Stimulated activated naive CD8-positive, alpha-beta T cell treated with anti-CD3 and anti-CD28 coated beads, Interleukin-15, Interleukin-2, amounts not matched to agents 100 U/mL and 50 U/mL, for 24 hours (primary cell): ENCODE measurements at places on chromosomes 1 and 21.

DNA sequence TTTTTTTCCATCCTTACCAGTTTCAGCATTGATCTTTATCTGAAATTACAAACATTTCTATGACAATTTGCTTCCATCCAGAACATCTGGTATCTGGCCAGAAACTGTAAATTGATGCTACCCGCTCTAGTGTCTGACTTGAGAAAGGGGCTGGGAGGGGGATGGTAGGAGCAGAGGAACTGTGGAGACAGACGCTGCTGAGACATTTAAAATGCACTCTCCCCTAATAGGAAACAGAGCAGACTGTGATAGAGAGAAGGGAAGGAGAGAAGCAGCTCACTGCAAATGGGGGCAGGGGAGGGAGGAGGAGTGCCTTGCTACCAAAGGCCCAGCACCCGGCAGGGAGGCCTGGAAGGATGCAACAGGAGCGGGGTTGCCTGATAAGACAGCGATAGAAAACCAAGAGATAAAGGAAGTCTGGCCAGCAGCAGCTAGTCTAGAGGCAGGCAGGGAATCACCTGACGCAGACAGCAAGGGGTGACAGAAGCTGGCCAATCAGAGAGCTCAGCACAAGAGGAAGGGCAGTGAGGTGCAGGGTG, 195.5 kb upstream of the NFIA start:
- DNase-seq: no peak

DNA sequence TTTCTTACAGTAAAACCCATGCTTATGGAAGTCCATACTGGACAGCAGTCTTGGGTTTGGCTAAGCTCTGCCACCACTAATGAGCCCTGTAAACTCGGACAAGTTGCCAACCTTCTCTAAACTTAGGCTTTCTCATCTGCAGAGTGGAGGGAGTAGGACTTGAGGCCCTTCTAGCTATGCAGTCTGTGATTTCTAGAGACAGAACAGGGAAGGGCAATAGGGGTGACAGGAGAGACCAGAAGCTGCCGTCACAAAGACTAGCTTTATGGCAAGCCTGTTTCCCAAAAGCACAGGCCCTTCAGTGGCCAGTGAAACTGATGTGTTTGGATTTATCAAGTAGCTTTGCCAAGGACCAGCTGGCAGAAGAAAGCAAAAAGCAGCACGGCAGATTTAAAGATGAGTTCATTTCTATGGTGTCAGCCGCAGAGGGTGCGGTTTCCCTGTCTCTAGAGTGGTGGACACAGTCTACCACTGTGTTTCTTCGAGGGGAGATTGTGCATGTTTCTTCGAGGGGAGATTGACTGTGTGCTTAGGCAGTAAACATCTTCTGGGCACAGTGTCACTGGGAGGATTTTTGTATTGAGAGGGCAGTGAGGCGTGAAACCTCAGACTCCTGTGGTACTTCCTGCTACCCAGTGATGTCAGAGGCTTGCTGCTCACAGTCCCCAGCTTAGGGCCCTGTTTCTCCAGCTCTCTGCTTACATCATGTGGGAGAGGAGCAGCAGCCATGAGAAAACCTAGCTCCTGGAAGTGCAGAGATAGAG, 119.0 kb downstream of the ROR1 start:
- peak; percentile 16 for DNase-seq

DNA sequence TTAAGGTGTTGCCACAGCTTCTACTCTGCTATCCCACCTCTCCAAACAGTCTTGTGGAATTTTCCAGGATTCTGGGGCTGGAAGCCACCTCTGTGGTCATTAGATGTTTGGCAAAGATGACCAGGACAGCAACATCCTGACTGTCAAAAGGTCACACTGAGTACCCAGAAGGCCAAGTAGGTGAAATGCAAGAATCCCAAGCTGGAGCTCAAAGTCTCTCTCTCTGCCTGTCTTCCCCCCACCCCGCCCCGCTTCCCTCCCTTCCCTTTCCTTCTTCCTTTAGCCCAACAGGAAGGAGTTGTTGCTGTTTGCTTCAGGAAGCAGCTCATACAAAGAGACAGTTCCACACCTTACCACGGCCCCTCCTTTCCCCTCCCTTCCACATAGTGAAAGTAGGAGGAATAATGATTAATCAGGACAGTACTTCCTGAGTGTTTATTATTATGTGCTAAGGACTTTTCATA, 75.6 kb upstream of the SLC2A1 start:
- DNase-seq: no peak

DNA sequence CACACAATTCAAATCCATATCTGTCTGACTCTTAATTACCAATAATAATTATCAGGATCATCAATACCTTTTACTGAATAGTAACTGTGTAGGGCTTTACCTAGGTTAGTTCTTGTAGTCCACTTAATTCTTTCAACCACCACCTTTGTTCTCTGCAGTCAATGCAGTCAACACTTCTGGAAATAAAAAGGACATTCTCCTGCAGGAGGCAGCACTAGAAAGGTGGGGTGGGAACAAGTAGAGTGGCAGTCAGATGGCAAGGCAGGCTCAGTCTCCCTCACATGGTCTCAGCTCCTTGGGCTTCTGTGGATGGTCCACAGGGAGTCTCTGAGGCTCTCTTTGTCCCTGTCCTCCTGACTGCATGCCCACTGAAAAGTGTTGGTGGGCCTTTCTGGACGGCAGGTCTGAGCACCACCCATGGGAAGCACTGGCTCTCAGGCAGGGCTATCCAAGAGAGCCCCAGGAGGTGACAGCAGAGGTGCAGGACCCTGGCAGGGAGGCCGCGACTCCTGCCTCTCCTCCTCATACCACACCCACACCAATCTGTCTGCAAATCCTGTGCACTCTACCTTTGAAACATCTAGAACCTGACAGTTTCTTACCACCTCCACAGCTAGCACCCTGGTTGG, 237.3 kb downstream of the FOXD2 start:
- no peak for DNase-seq

DNA sequence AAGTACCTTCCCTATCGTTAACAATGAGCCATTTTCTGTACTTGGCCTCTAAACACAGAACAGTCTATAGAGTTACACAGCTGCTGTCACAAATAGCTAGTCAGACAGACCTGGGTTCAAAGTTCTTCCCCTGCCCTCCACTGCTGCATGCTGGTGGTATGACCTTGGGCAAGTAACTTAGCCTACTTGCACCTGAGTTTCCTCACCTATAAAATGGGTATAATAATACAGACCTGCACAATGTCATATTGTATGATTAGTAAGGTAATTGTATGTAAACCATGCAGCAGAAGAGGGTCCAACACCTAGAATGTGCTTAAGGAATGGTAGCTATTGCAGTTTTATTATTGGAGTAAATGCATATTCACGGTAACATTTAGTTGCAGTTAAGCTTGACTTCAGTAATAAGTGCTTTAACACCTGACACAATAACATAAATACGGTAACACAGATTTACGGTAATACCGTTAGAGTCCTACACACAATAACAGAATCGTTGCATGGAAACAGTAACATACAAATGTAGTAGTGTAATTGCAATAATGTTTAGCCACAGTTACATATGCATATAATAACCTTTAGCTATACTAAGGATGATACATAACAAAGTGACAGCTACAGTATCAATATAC, 193.3 kb upstream of the CSF3R start:
- no peak for DNase-seq

DNA sequence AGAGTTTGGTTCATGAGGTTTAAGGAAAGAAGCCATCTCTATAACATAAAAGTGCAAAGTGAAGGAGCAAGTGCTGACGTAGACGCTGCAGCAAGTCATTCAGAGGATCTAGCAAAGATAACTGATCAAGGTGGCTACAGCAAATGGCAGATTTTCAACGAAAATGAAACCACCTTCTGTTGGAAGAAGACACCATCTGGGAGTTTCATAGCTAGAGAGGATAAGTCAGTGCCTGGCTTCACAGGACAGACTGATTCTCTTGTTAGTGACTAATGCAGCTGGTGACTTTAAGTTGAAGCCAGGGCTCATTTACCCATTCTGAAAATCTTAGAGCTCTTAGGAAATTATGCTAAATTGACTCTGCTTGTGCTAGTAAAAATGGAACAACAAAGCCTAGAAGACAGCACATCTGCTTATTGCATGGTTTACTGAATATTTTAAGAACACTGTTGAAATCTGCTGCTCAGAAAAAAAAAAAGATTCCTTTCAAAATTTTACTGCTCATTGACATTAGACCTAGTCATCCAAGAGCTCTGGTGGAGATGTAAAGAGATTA, 10.5 kb downstream of the MAEL start:
- no peak for DNase-seq

DNA sequence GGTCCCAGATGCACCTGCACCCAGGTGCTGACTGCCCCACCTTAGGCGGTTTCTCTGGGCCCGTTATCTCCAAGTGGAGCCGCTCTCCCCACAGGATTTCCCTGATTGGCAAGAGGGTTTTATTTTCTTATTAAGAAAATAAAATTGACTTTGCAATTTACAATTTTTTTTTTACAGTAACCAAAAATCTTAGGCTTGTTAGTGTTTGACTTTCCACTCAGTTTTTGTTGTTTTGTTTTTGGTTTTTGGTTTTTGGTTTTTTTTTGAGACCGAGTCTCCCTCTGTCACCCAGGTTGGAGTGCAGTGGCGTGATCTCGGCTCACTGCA, 4.8 kb upstream of the CCDC27 start:
- DNase-seq: no peak

GRCh38 chr1:78388275-78388674, 102.5 kb upstream of the PTGFR start:
- no peak for DNase-seq

GRCh38 chr21:31727181-31727580, 4.7 kb downstream of the SCAF4 start:
- no peak for DNase-seq

- DNase-seq: no peak
Measured at GRCh38 chr21:39188521-39189139, 5.4 kb upstream of the PSMG1 start.

DNA sequence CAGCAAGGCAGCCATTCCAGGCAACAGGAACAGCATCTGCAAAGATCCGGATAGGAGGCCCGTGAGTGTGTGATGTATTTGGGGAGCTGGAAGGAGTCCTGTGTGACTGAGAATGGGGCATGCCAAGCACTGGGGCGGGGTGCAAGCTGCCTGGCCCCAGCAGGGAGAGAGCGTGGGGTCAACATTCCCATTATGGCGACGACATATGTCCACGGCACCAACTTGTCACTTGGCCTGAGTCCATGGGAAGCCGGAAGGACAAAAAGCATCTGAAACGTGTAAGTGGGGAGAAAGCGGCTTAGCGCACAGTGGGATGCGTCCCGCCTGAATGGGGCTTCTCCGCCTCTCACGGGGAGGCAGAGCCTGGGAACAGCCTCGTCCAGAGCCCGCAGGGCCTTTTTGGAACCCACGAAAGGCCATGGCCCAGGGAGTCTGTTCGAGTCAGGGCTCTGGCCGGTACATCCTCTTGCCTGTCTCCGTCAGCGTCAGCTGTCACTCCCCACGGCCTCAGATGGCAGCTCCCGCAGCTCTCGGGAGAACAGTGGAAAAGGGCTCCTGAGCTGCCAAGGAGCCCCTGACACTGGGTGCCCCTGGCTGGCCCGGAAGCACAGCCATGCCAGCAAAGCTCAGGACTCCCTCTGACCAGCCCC, 12.4 kb downstream of the EPHB2 start:
- DNase-seq: no peak

GRCh38 chr1:17759114-17759513, 4.0 kb downstream of the ACTL8 start:
- peak; percentile 26 for DNase-seq

DNA sequence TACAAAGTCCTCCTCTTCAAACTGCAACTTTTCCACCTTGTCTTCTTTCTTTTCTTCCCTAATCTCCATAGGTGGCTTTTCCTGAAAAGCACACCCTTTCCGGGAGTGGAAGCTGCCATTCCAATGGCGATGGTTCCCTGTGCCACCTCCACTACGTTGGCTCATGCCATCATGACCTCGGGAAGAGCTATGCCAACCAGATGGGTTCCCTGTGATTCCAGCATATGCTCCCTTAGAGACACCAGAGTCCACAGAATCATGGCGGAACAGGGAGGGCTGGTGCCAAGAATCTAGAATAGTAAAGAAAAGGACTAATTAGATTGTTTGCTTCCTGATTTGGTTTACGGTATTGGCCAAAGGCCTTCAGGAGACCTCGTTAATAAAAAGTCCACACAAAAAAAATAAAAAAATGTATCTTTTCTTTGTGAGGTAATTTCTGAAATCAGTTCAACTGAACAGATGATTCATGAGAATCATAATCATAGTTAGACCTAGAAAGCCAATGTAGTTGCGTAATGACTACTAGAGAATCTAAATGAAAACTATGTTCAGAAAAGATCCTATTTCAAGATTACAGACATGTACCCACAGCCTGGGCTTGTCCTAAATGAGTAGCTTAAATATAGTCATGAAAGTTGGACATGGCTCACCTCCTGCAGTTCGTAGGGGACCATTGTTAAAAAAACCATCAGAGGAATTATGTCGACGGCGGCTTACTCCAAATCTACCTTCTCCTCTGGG, 30.9 kb upstream of the CCDC17 start:
- DNase-seq: no peak

DNA sequence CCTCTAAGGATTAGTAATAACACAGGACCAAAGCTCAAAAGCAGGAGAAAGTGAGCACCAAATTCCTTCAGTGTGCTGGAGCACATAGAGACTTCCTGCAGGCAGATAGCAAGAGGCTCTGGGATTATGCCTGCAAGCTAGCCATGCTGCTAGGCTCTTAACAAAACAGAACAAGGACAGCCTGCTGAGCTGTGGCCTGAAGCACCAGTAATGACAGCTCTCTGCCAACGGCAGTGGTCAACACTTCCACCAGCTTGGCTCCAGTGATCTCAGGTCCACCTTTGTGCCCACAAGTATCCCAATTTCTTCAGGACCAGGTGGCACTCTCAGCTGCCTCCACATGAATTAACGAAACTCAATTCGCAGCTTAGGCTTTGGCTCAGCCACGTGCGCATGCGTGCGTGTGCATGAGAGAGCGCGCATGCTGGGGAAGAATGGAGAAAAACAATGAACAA, 64.2 kb downstream of the SLC45A1 start:
- no peak for DNase-seq

GRCh38 chr1:98278055-98278454, 357.2 kb upstream of the DPYD start:
- DNase-seq: no peak
